ENCODE measurements at places on chromosomes 16 and 17. TPM values are rescaled to one million over a fixed set of nuclear protein-coding genes. Genes with fewer than 3 reads are reported as not detected.

DNA sequence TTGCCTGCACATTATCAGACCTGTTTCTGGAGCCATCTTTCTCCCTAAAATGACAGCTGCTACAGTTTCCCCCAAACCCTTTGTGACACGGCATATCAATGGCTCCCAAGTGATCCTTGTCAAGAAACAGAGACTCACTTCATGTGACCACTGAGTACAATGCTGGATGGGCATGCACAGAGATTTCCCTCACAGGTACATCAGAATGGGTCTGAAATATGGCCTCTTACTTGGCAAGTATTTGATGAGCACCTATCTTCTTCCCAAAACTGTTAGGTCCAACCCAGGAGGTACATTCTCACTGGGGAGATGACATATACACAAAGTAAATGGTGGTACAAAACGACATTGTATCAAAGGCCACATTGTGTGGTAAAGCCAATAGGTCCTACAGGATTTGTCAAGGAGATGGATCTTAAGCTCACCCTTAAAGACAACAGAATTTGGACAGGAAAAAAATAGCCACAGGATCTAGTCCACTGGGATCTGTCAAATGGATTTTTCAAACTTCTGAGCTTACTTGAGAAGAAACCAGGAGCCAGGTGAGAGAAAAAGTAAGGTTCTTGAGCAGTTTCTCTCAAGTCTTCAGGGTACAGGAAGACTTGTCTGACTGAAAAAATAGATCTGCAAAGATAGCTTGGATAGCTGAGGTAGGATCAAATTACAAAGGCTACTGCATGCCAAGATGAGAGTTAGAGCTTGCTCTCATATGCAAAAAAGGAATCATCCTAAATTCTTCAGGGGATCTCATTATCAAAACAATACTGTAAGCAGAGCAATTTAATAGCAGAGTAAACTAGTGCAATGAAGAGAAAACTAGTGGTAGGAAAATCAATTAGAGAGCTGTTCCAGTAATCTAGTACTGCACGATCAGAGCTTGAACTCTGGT, 28.8 kb downstream of the RNF43 start:
- H3K4me1 ChIP-seq: no peaks in the 10 kb centered on the region
- H3K36me3 ChIP-seq: no peaks in the 10 kb centered on the region
- H3K4me3 ChIP-seq: no peak overlapping the region
- no peak overlapping the region for H3K27ac ChIP-seq
- H3K27me3 ChIP-seq: no peaks in the 10 kb centered on the region
- no peak for DNase-seq

The FOXL1 gene
- total RNA-seq: 0.10 TPM

GRCh38 chr17:45408611-45409421, 23.9 kb downstream of the ARHGAP27 start:
- no peaks in the 10 kb centered on the region for H3K27me3 ChIP-seq
- H3K4me3 ChIP-seq: peak overlapping the region; percentile 92
- DNase-seq: no peak

The SLFN12L gene
- 126 TPM for total RNA-seq

DNA sequence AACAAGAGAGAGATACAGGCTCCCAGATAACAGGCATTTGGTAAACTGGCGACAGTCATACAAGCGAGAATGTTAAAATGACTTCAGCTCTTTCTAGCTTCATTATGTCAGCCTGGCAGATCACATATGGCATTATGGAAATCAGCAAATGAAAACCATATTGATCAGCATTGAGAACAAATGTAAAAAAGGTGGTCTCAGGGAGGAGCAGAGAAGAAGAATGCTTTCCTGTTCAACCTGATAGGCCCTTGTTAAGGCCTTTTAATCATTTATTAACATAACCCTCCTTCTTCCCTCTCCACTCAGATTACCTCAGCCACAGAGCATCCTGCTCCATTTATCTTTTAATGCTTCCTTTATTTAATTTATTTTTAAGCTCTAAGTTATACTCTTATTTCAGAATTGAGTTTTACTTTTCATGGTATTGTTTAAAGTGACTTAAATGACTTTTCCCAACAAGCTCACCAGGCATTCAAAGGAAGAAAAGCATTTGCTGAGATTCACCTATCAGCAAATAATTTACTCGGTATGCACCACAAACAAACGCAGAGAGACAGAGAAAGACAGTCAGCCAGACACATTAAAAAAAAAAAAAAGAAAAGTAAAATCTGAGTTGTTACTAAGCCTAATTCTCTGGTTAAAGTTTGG, 243.9 kb upstream of the TBX2 start:
- no peaks in the 10 kb centered on the region for H3K36me3 ChIP-seq
- H3K27me3 ChIP-seq: no peaks in the 10 kb centered on the region
- H3K4me3 ChIP-seq: no peak overlapping the region

- H3K27me3 ChIP-seq: no peaks in the 10 kb centered on the region
- H3K4me3 ChIP-seq: no peak overlapping the region
- H3K36me3 ChIP-seq: peaks cover 28% of the 10 kb centered on the region
- no peak overlapping the region for H3K27ac ChIP-seq
- no peaks in the 10 kb centered on the region for H3K4me1 ChIP-seq
Observed at GRCh38 chr17:11990363-11990983, 6.8 kb downstream of the ZNF18 start.

DNA sequence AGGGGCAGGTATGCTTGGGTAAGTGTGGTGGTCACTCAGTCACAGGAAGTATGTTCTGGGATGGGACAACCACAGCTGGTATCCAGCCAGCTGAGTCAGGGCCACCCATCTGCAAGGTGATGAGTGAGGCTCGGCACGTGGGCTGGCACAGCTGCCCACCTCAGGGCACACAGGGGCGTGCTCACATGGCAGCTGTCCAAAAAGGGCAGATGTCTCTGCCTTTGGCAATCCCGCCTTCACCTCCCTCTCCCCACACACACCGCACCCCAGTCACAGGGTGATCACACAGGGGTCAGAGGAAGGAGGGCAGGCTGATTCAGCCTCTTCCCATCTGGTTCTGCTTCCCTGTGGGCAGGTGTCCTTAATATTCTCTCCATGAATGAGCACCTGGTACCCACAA, 85.9 kb upstream of the TOB1 start:
- no peaks in the 10 kb centered on the region for H3K27me3 ChIP-seq
- peaks cover 25% of the 10 kb centered on the region for H3K4me1 ChIP-seq
- peak; percentile 11 for DNase-seq

GRCh38 chr17:21823643-21824042, 131.3 kb downstream of the KCNJ18 start:
- DNase-seq: no peak
- H3K4me3 ChIP-seq: no peak overlapping the region
- H3K36me3 ChIP-seq: no peaks in the 10 kb centered on the region
- no peaks in the 10 kb centered on the region for H3K4me1 ChIP-seq
- H3K27ac ChIP-seq: no peak overlapping the region

DNA sequence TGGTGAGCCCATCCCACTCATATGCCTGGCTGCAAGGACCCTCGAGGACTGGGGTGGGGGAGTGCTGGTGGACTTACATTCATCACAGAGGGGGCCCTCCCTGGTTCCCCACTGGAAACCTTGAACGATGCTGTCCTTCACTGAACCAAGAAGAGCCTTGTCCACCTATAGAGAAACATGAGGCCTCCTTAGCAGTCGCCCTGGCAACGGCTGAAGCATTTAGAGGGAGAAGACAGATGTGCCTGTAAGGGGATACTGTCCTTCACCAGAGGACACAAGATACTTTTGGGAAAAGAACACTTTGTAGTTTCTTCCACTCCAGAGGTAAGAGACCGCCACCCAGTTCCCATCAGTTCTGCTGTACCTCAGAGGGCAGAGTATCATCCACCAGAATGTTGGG, 6.5 kb downstream of the HIGD1B start:
- no peaks in the 10 kb centered on the region for H3K27me3 ChIP-seq
- DNase-seq: no peak
- H3K27ac ChIP-seq: no peak overlapping the region
- H3K36me3 ChIP-seq: peaks cover 75% of the 10 kb centered on the region
- no peaks in the 10 kb centered on the region for H3K4me1 ChIP-seq

The MYOCD gene
- total RNA-seq: not detected

GRCh38 chr17:59914274-59914854, 21.4 kb downstream of the RPS6KB1 start:
- H3K27me3 ChIP-seq: no peaks in the 10 kb centered on the region
- no peak overlapping the region for H3K4me3 ChIP-seq
- H3K27ac ChIP-seq: no peak overlapping the region
- no peak for DNase-seq

The SGCA gene
- not detected for total RNA-seq

DNA sequence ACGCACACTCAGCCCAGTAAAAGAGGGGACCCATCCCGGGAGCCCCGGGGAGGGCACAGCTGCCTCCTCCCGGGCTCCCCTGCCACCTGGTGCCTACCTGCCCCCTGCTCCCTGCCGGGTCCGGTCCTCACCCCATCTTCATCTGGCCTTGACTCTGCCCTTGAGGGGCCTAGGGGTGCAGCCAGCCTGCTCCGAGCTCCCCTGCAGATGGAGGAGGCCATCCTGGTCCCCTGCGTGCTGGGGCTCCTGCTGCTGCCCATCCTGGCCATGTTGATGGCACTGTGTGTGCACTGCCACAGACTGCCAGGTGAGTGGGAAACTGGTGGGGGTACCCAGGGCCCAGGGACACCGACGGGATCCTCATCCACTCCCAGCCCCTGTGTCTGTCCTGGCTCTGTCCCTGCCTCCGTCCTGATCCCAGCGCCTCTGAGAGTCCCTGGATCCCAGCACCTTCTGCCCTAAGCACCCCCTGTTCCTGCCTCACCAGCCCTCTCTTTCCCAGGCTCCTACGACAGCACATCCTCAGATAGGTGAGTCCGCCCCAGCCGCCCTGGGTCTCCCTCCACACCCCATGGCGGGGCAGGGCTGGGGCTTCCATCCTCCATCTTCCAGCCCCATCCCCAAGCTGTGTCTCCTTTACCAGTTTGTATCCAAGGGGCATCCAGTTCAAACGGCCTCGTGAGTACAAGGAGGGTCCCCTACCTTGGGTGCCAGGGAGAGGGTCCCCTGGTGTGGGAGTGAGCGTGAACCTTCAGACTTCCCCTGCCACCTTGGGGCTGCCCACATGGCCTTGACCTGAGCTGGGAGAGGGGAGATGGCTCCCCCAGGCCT, 574 bp downstream of the LAT start:
- H3K27me3 ChIP-seq: no peaks in the 10 kb centered on the region
- peaks cover 56% of the 10 kb centered on the region for H3K36me3 ChIP-seq
- peaks cover 78% of the 10 kb centered on the region for H3K4me1 ChIP-seq
- peak overlapping the region; percentile 70 for H3K4me3 ChIP-seq
- DNase-seq: peak; percentile 54

DNA sequence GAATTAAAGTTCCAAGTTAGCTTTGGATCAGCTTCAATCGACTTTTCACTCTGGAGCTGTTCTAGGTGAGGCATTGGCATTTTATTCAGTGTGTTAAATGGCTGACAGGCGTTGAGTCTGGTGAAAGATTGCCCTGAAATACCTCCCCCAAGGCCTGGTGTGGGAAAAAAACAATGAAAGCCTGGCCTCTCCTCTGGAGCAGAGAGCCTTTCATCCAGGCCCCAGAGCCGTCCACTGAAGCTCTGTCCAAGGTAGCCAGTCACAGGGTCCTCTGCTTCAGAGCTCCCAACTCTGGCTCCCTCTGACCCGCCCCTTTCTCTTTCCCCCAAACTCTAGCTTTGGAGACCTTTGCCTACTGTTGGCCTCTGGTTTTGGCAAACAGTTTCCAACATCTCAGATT, 123.6 kb upstream of the CRHR1 start:
- DNase-seq: no peak
- no peaks in the 10 kb centered on the region for H3K4me1 ChIP-seq
- peaks cover 5% of the 10 kb centered on the region for H3K27me3 ChIP-seq
- no peak overlapping the region for H3K27ac ChIP-seq
- no peaks in the 10 kb centered on the region for H3K36me3 ChIP-seq

- no peaks in the 10 kb centered on the region for H3K27me3 ChIP-seq
- H3K4me3 ChIP-seq: no peak overlapping the region
- no peak overlapping the region for H3K27ac ChIP-seq
- H3K4me1 ChIP-seq: peaks cover 58% of the 10 kb centered on the region
Observed at GRCh38 chr16:89842471-89843408, 14.5 kb downstream of the SPIRE2 start.

DNA sequence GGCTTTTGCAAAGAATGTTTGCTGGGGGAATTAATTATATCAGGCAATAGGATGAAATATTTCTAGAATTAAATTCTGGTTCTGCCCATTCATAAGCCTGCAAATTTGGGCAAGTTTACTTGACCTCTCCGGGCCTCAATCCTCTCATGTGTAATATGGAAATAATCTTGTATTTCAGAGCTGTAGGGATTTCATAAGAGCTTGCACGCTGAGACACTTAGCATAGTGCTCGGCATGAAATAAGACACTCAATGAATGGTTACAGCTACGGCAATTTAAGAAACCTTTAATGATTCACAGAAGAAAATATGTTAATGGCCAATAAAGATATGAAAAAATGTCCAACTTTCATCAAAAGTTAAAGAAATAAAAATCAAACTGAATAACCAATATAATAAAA, 40.6 kb upstream of the PITPNM3 start:
- no peaks in the 10 kb centered on the region for H3K27me3 ChIP-seq
- peaks cover 39% of the 10 kb centered on the region for H3K36me3 ChIP-seq

The PPY gene
- total RNA-seq: not detected

DNA sequence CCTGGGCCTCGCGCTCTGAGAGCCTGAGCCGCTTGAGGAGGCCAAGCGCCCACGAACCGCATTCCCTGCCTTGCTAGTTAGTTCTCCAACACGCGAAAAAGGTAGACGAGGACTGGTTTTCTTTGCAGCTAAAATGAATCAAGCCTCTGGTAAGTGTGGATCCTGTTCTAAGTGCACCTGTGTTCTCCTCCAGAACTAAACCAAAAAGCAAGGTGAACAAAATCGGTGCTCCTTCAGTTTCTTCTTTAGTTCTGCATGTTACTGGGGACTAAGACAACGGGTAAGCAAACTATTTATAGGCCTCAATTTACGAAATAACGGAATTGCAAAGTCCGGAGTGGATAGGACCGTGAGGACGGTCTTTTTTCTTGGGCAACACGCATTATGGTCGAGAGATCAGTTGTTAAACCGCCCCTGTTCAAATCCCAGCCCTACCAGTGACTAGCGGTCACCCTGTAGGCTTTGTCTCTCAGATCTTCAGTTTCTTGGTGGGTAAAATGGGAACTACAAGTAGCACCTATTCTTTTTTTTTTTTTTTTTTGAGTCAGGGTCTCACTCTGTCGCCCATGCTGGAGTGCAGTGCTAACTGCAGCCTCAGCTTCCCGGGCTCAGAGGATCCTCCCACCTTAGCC, 993 bp upstream of the ANKRD11 start:
- peak; percentile 45 for DNase-seq
- peaks cover 35% of the 10 kb centered on the region for H3K4me1 ChIP-seq
- H3K36me3 ChIP-seq: peaks cover 3% of the 10 kb centered on the region
- H3K27me3 ChIP-seq: no peaks in the 10 kb centered on the region

The MED1 gene
- 63.8 TPM for total RNA-seq

GRCh38 chr17:2967515-2967914, 95.9 kb downstream of the OR1D5 start:
- no peak overlapping the region for H3K27ac ChIP-seq
- no peaks in the 10 kb centered on the region for H3K27me3 ChIP-seq

Measured in natural killer cell (primary cell).